ENCODE measurements at places on chromosomes 3 and 15. TPM values are rescaled to one million over a fixed set of nuclear protein-coding genes. Genes with fewer than 3 reads are reported as not detected.

The KLHDC8B gene
- total RNA-seq = 16.1 TPM

The ACAD11 gene
- 27.8 TPM for total RNA-seq

The SLC22A14 gene
- not detected for total RNA-seq

The PRSS50 gene
- total RNA-seq = not detected

The FBLN2 gene
- 10.8 TPM for total RNA-seq

The MST1R gene
- total RNA-seq = not detected

The CAND2 gene
- 2.9 TPM for total RNA-seq

The GOLGA8S gene
- under 0.01 TPM for total RNA-seq

The TJP1 gene
- total RNA-seq = 43.4 TPM

The RTP3 gene
- not detected for total RNA-seq

The CYP8B1 gene
- total RNA-seq = not detected

The CHRNA3 gene
- not detected for total RNA-seq

The PARP15 gene
- total RNA-seq = not detected

The CD86 gene
- total RNA-seq = not detected

The ZNF80 gene
- total RNA-seq = not detected

The SH2D7 gene
- not detected for total RNA-seq

The FAM3D gene
- total RNA-seq = not detected
